Nucleus accumbens (tissue), 56 donors: ENCODE measurements at places on chromosomes 7 and 10.

DNA sequence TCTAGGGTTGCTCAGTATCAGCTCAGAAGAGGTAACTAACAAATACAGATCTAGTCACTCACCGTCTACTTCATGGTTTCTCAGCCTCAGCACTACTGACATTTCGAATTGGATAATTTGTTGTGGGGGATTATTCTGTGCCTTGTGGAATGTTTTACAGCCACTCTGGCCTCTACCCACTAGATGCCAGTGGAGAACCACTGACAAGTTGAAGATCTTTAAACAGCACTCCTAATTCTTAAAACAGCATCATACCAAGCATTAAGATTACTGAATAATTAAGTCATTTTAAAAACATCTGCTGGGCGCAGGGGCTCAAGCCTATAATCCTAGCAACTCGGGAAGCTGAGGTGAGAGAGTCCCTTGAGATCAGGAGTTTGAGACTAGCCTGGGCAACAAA is 82.6 kb downstream of the UPF2 start:
- no peak for DNase-seq

- no peak for DNase-seq
These were observed 27.4 kb upstream of the DIP2C start for GRCh38 chr10:716821-717220.

- DNase-seq = peak; percentile 12
These were observed 25.7 kb downstream of the PRKAG2 start for GRCh38 chr7:151851145-151851751.

- no peak for DNase-seq
These were observed 60.6 kb downstream of the PRTFDC1 start for GRCh38 chr10:24891823-24892222.

- peak; percentile 39 for DNase-seq
These were observed 94.0 kb upstream of the ZMIZ1 start for GRCh38 chr10:78974617-78975317.

DNA sequence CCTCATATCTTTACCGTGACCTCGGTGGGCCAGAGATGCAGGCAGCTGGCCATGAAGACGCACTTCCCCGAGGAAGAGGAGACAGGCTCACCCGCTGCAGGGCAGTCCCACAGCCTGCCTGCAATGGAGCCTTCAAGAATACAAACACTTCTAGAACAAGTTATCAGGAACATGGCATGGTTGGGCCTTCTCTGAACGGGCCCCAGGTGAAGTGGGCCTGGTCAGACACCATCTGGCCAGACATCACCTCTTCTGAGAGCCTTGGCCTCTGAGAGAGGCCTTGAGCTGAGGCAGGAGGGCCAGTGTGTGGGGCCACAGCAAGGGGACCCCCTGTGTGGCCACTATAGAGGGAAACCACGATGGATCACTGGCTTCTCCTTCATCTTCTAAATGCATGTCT is 112.4 kb upstream of the GDF10 start:
- no peak for DNase-seq

- DNase-seq = no peak
These were observed 46.7 kb upstream of the CALD1 start for GRCh38 chr7:134732728-134733127.

DNA sequence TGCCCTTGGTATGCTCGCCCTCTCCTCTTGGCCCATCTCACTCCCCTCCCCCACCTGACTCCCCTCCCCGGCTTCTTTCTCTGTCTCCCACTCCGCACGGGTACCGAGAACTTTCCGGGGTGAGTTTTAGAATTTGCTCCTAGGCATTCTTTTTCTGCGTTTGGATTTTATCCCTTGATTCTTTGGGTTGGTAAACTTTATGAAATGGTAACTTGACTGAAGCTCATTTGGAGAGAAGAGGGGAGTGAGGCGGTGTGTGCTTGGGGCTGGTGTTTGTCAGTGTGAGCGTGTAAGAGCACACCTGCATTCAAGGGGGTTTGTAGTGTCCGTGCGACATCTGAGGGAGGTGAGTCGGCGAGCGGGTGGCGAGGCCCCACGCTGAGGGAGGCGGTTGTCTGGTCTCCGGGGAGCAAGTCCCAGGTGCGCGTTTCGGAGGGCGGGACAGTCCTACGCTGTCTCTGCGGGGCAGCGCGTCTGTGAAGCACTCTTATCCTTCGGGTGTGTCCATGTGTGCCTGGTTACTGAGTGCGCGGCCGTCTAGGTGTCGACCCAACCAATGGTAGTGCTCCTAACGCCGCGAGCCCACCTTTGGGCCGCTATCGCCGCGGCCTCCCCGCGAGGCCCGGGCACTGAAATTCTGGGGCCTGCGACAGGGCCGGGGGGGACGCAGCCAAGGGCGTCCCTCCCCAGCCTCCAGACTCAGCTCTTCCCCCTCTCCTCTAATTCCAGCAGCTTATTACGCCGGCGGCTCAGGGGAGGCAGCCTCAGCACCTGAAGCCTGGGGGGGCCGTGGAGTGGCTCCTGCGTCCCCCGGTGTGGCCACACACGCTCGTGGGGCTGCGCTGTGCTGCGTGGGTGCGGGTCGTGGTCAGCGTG is 2.6 kb upstream of the ZNF503 start:
- DNase-seq = no peak

DNA sequence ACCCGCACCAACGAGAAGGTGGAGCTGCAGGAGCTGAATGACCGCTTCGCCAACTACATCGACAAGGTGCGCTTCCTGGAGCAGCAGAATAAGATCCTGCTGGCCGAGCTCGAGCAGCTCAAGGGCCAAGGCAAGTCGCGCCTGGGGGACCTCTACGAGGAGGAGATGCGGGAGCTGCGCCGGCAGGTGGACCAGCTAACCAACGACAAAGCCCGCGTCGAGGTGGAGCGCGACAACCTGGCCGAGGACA is 1.6 kb downstream of the VIM start:
- no peak for DNase-seq

DNA sequence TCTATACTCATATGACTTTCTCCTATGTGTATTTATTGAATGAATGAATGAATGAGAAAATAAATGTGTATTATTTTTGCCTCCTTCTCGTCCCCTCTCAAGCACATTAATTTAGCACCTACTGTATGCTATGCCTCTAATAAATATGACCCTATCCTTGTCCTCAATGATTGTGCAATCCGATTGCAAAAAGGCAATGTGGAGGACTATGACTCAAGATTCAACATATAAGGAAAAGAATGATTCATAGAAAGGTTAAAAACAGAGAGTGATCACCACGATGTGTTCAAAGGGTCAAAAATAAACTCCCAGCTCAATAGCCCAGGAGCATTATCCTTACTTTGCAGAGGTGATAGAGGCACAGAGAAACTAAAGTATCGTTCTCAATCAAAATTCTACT is 322.8 kb upstream of the SORCS1 start:
- no peak for DNase-seq

- no peak for DNase-seq
These were observed 107.3 kb upstream of the STARD3NL start for GRCh38 chr7:38070718-38071117.

DNA sequence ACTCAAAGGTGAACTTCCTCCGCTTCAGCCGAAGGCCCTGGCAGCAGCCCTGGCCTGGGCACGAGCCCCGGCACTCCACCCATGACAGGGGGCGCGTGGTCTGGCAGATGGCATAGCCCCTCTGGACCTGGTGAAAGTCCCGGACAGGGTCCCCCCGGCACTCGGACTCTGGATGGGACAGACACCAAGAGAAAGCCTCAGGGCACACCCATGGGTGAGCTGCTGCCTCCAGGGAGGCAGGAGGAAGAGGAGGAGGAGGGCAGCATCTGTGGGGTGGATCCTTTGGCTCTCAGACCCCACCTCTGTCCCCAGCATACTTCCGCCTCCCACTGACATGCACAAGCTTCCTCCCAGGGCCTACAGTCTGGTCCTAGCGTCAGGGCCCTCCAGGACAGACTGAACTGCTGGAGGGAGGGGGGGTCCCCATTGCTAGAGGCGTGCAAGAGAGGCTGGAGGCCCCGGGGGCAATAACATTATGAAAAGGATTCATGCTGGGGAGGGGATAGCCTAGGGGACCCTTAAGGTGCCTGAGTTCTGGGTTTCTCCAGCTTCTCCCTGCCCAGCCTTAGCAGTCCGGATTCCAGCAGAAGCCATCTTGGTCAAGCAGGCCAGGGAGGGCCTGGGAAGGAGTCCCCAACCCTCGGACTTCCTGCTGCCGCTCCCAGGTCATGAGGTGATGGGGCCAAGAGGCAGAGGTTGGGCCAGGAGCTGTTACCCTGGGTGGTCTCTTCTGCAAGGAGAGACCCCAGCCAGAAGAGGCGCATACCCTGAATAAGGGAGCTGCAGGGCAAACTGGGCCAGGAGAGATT is 169.3 kb downstream of the LCOR start:
- no peak for DNase-seq

DNA sequence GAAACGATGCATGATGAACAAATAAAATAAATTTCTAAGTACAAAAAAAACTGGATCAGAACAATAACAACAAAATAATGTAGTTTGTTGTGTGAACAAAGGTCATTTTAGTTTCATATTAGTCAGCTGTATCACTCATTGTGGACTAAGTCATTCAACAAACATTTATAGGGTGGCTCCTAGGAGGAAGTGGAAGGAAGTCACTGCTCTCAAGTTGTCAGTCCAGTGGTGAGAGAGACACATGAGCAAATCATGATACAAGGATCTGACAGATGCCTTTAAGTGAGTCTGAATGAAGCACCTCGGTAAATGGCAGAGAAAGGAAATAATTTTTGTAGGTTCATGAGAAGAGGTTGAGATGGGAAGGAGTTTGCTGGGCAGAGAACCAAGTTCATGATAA is 56.8 kb downstream of the EPDR1 start:
- no peak for DNase-seq

DNA sequence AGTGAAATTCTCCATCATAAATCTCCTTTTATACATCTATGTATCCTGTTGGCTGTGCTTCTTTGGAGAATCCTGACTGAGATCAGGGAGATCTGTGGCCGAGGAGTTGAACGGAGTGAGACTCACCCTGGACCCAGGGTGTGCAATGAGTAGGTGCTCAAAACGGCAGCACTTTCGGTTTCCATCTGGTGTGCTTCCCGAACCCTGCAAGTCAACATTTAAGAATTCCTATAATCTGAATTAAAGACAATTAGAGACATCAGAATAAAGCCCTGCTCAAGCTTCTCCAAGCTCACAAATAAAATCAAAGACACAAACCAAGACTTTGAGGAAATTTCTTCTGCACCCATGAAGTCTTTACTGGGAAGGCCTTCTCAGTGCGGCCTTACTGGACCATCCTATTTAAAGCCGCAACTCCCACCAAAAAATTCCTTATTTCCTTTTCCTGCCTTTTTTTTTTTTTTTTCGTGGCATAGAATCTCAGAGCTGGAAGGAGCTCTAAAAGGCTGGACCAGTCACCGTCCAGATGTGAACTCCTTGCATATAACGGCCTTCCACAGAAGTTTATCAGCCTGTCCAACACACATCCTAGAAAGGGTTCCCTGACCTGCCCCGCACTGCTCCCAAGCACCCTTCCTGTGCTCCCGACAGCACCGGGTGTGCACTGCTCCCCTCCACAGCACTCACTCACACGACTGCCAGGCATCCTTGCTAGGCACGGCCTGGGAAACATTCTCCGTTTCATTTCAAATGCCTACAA is 29.7 kb downstream of the GNA12 start:
- DNase-seq = no peak

GRCh38 chr10:93464776-93465388 is 17.3 kb downstream of the MYOF start:
- DNase-seq = no peak

- no peak for DNase-seq
These were observed 41.5 kb downstream of the SMURF1 start for GRCh38 chr7:99102361-99102760.

GRCh38 chr10:111116211-111116610 is 39.4 kb downstream of the ADRA2A start:
- DNase-seq = no peak

GRCh38 chr10:87846023-87846422 is 17.3 kb downstream of the KLLN start:
- DNase-seq = no peak

GRCh38 chr10:22427890-22428571 is 82.7 kb downstream of the SPAG6 start:
- no peak for DNase-seq

- no peak for DNase-seq
These were observed at the start of gene ABCA13 for GRCh38 chr7:48171202-48171601. Gene ABCA13 (plus strand): TSS chr7:48171458. CDS start chr7:48171484, 26 bp downstream.

- no peak for DNase-seq
These were observed 243.2 kb downstream of the HTR7 start for GRCh38 chr10:90614631-90615030.

DNA sequence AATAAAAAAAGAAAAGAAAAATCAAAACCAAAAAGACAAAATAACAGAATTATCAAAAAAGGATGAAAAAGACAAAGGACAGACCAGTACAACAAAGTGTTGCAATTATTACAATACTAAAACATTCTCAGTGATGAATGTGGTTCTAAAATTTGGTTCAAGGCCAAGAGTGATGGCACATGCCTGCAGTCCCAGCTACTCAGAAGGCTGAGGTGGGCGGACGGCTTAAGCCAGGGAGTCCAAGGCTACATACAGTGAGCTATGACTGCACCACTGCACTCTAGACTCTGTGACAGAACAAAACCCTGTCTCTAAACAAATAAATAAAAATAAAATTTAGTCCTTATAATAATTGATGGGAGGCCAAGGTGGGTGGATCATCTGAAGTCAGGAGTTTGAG is 14.5 kb downstream of the BAZ1B start:
- DNase-seq = no peak

GRCh38 chr10:94069884-94070283 is 76.2 kb downstream of the PLCE1 start:
- no peak for DNase-seq

DNA sequence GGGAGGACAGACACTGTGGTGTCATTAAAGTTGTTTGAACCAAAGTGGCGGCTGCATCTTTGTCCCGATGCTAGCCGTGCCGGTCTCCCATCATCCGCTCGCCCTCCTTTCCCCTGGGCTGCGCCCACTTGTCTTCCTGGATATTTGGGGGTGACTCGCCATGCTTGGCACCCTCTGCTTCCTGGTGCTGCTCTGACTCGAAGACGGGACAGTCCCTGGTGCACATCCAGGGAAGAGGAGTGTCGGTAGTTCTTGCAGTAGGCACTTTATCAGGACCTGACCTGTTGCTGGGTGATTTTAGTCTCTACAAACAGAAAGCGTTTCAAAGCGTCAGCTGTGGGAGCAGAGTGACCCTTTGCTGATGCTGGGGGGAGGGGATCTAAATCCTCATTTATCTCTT is 68.3 kb upstream of the DNAJB6 start:
- DNase-seq = no peak

- no peak for DNase-seq
These were observed 61.3 kb downstream of the PDIA4 start for GRCh38 chr7:148967032-148967372.

GRCh38 chr7:47389923-47390630 is 191.8 kb downstream of the TNS3 start:
- DNase-seq = no peak

DNA sequence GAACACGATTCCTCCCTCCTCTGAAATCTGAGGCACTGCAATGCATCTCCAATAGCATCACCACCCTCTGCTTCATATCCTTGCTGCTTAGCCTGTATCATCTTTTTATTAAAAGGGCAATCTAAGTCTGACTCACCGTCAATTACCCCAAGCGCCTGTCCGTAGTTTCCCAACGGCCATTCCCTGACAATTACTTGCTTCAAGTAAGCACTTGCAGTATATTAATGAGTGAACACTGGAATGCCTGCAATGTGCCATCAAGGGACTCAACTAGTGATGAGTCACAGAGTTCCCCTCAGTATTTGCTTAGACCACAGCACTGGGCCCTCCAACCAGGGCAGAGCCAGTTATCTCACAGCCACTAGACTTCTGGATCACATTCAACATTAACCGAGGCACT is 19.5 kb upstream of the PPP1R3C start:
- no peak for DNase-seq
